Stimulated activated CD4-positive, alpha-beta T cell treated with anti-CD3 and anti-CD28 coated beads, Interleukin-2, amount 100 ng/mL, for 48 hours (primary cell): ENCODE measurements at places on chromosomes 6 and 20.

GRCh38 chr6:107114926-107115694 lies at the start of gene BEND3:
Gene BEND3, minus strand, starts transcription at chr6:107115515. Its CDS starts 16,230 bp downstream, at chr6:107099285.
- peak; percentile 15 for DNase-seq

DNA sequence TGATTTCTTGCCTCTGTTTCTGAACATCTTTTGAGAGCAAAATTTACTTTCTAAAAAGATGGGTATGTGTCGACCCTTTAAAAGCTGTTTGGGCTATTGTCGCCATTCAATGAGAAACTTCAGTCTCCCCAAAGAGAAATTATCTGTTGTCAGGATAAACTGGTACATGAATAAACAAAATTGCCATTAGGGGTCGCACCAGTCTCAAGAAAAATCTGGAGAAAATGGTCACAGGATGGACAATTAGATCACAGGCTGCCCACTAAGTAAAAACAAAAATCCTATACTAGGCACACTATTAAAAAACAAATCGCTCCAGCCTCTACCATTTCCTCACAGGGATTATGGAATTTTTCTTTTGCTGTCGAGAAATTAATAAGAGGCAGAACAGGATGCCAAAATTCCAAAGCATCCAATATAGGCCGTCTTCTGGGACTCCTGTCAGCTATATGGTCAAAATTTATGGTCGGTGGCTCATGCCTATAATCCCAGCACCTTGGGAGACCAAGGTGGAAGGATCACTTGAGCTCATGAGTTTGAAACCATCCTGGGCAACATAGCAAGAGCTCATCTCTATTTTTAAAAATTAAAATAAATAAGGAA lies 5.5 kb upstream of the HLA-E start:
- no peak for DNase-seq

GRCh38 chr6:160063771-160064413 lies 57.7 kb upstream of the SLC22A1 start:
- DNase-seq, result no peak

DNA sequence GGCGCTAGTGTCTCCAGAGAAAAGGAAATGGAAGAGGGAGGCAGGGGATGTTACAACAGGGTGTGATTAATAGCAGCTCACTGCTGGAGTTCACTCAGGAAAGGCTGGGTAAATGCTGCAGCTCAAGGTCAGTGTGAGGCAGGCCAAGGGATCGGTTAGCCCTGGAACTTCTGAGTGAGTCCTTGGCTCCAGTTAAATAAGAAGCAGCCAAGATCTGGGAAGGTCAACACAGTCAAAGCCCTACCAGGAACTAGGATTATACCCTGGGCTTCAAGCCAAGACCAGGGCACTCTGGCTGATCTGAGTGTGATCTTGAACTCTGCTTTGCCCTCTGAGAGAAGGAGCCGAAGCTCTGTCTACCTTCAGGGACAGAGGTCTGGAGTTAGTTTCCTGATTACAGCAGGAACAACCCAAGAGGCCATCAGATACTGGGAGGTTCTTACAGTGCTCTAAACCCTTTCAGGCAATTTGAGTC lies 44.3 kb downstream of the TPD52L1 start:
- no peak for DNase-seq
